ENCODE measurements at places on chromosomes 13 and 19.
A peak's percentile ranks its signal among the peaks of the same experiment; 100 is the strongest.

DNA sequence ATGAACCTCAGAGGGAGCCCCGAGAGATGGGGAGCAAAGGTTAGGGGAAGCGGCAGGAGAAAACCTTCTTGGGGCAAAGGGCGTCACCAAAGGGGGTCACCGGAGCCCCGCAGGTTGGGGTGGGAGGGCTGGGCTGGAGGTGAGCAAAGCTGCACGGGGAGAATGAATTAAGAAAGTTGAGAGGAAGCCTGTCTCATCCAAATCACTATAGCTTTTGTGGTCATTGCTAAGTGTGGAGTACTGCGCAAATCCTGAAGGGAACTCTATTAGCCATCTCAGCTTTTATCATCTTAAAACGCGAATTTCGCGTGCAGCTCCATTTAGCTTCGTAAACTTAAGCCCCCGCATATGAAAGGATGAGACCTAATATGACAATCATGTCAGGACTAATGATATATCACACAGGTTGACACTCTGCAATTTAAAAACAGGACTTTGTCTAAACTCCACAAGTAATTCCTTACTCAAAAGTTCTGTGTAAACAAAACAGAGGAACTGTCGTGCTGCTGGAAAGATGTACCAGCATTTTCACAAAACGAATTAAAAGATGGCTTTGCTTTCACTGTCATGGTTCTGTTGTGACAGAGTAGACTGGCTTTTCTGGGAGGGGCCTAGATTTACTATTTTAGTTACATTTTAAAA lies 631 bp downstream of the LACC1 start:
- no peak for DNase-seq

GRCh38 chr19:8357007-8357521 lies 6.9 kb upstream of the ANGPTL4 start:
- DNase-seq = no peak

GRCh38 chr13:99215184-99215830 lies 14.7 kb downstream of the UBAC2 start:
- peak; percentile 61 for DNase-seq

- no peak for DNase-seq
Observed at GRCh38 chr19:3720349-3720917, 12.2 kb downstream of the TJP3 start.

DNA sequence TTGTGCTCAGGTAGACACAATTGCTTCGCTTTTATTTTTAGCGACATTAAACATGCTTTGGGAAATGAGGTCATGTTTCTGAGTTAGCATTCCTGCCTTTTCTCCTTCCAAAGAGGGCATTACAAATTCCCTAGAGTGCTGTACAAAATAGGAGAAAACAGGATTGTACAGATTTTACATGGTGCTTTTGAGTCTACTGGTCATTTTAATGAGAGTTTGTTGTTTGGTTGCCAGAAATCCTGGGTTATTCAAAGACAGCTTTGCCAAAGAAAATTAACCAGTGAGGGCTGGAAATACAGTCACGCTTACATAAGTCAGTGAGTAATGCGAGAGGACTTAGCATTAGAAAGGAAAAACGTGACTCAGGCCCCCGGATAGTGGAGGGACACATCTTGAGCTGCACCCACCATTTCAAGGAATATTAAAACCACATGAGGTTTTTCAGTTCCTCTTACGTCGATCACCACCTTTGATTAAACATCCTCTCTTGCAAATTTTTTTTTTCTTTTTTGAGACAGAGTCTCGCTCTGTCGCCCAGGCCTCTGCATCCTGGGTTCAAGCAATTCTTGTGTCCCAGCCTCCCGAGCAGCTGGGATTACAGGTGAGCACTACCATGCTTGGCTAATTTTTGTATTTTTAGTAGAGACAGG lies 55.4 kb downstream of the SACS start:
- DNase-seq = peak; percentile 79

GRCh38 chr13:32595306-32595705 lies 9.1 kb downstream of the PDS5B start:
- no peak for DNase-seq
